Panc1 (cell line): ENCODE measurements at places on chromosomes 11 and 22.

DNA sequence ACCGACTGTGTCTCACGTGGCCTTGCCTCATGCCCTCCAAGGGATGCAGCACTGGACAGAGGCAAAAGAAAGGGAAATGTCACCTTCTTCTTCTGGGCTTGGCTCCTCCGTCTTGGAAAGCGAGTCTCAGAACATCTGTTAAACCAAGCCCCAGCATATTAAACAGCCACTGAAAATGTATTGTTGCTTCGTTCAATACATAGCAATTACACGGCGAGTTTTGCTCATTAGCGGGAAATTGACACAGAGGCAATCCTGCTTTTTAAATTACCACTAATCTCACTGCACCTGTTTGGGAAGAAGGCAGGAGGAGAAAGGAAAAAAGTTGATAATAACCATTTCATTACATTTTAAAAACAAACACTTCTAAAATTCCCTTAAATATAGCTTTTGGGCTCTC lies 72.1 kb downstream of the SEZ6L start:
- no peak for DNase-seq

GRCh38 chr22:29695129-29695926 lies 24.5 kb upstream of the CABP7 start:
- DNase-seq: no peak

DNA sequence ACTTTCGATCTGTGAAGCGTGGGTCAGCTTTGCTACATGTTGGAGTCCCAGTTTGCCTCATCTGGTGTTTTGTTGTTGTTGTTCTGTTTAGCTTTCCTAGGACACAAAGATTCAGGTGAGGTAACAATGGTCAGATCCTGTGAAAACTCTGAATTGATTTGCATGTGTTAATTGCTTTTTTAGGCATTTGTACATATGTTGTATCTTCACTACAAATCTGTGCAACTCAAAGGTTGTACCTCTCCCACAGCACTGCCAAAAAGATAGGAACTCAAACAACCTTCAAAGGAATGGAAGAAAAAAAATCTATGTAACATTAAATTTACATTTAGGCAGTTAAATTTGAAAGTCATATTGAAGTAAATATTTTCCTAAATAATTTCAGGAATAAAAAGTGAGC lies 518.5 kb upstream of the TENM4 start:
- no peak for DNase-seq

- DNase-seq: no peak
These were observed 349.6 kb downstream of the CTTN start for GRCh38 chr11:70747921-70748320.

- no peak for DNase-seq
These were observed 417.0 kb upstream of the NARS2 start for GRCh38 chr11:78991681-78992080.

DNA sequence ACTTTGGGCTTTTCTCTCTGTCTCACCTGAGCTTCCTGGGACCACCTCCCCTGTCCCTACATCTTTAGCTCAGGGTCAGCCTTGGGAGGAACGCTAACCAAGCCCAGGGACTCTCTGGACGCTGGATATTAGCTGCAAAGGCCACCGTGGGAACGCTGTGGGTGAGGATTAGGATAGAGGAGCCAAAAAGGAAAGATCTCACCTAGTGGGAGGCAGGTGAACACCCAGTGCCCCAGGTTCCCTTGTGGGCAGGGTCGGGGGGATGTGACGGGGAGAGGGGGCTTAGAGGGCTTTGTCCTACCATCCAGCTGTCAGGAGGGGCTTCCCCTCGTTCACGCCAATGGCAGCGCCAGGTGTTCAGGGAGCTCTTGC lies 50.2 kb downstream of the LINC01488 start:
- no peak for DNase-seq

DNA sequence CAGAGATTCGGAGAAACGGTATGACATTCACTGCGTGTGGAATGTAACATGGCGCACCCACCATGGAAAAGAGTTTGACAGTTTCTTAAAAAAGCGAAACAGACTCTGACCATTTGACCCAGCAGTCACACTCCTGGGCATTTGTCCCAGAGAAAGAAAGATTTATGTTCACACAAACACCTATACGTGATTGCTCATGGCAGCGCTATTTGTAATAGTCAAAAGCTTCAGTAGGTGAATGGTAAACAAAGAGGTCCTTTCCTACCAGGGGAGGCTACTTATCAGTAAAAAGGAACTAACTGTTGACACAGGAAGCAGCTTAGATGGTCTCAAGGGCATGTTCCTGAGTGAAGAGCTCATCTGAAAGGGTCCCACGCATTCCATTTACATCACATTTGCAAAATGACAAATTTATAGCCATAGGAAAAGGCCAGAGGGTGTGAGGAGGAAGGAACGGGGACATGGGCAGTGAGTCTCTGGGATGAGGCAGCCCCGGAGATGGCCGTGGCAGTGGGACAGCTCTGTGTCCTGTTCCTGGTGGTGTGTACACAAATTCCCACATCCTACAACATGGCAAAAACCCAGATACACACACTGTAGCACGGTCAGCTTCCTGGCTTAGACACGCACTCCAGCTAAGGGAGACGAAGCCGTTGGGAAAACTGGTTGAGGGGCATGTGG lies 14.6 kb upstream of the KRTAP5-6 start:
- peak; percentile 18 for DNase-seq

DNA sequence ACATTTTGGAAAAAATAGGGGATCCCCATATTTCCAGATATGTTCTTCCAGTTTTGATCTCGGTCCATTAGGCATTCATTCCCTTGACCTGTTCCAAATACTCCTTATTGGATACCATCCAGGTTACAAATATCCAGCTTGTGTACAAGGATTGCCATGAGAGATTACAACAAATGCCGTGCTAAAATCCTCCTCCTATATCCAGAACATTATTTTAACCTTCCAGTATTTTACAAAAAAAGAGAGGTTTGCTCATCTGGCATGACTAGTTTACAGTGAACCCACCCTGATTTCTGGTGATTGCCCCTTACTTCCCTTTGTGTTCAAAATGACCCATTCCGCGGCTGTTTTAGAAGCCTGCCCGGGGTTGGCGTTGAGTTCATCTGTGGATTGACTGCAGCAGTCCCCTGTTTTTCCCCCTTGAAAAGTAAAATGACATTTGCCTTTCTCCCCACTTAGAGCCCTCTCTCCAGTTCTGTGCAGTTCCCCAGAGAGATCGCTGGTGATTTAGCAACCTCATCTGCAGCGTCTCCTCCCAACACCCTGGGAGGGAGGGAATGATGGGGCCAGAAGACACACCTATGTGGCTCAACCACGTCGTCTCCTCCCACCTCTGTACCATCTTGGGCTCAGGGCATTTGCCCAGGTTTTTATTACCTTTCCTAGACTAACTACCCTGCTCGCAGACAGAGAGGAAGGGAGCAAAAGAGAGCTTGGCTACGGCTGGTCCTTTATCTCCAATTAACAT lies 73.6 kb downstream of the DSCAML1 start:
- DNase-seq: no peak

DNA sequence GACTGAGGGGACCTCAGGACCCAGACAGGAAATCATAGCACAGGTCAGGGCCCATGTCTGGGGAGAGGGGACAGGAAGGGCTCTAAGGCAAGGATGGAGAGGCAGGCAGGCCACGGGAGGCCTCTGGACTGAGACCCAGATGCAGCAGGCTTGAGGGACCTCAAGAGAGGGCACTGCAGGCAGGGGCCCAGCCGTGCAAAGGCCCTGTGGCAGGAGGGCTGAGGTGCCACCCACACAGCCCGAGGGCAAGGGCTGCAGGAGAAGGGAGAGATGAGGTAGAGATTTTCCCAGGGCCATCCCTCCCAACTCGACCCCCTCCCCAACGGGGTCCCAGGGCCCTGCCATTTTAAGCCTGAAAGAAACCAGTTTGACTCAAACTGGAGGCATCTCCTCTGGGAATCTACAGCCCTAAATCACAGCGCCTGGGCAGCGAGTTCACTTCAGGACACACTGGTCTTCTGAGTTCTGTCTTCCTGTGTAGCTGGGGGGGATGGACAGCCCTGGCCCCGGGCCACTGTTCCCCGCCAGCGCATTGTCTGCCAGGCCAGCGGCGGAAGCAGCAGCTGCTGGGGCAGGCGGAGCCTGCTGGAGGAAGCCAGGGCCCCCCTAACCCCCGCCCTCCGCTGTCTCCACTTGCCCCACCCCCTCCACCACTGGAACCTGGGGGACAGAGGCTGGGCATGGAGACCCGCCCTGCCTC lies 20.3 kb upstream of the WNT7B start:
- DNase-seq: no peak

- no peak for DNase-seq
These were observed 67.7 kb downstream of the CCDC81 start for GRCh38 chr11:86442420-86442819.

GRCh38 chr11:60566776-60567175 lies 51.6 kb downstream of the MS4A13 start:
- no peak for DNase-seq

DNA sequence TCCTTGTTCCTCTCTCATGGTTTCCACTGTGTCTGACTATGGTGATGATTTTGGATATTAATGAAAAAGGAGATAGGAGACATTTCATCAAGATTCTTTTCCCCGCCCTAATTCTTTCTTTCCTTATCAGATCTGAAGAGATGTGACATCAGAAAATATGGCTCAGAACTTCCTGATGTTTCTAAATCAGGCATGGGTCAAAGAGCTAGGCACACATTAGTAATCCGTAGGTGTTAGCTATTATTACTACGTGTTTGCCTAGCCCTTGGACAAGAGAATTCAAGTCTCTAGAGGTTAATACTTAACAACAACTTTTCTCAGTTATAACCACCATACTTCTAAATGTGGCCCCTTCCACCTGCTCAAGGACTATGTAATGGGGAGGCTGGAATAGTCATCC lies 5.8 kb downstream of the JOSD1 start:
- DNase-seq: no peak

DNA sequence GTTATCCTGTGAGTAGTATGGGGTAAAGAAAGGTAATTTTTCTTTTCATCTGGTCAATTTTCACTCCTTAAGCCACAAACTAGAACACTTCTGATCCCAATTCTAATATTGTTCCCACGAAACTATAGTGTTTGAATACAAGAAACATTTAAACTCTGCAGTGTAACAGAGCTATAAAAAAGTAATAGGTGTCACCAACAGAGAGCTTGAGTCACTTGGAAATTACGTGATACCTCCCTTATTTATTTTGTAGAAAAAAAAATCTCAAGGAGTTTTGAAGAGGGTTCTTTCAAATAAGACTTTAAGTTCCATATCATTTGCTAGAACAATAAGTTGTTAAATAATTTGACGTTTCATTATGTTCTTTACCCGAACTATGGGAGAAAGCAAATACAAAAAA lies 959.4 kb downstream of the JRKL start:
- no peak for DNase-seq

DNA sequence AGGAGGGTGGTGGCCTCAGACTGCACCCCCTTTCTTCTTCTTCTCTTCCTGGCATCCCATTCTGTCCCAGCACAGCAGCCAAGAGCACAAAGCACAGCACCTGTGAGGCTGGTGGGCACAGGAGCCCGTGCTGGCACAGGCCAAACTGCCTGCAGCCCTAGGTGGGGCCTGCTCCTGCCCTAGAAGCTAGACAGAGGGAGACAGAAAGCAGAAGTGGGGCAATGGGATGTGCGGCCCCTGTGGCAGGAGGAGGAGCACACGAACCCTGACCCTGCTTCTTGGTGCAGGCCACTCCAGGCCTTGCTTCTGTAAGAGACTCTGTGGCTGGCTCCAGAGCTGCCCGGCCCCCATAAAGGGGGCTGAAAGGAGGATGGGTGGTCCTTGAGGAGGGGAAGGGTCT lies 3.9 kb upstream of the PTS start:
- DNase-seq: no peak

DNA sequence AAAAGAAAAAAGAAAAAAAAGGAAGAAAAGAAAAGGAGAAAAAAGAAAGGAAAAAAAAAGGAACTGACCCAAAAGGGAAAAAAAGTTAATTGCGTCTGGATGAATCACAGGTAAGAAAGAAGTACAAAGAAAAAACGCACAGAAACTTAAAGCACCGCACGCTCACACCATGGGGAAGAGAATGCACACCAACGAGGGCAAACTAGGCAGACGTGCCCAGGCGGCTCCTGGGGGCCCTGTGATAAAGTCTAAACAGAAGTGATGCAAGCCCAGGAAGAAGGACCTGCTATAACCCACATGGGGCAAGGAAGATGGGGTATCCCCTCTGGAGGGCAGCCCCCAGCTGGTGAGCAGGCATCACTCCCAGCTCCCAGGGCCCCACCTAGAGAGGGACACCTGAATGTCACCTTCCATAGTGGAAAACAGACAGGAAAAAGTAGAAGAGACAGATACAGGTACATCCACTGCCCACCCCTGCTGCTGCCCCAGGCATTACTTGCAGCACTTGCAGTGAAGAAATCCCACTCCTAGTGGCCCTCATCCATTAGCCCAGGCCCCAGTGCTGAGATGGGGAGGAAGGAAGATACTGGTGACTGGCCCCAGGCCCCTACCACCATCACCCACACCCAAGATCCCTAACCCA lies 28.9 kb downstream of the NAP1L4 start:
- DNase-seq: no peak

DNA sequence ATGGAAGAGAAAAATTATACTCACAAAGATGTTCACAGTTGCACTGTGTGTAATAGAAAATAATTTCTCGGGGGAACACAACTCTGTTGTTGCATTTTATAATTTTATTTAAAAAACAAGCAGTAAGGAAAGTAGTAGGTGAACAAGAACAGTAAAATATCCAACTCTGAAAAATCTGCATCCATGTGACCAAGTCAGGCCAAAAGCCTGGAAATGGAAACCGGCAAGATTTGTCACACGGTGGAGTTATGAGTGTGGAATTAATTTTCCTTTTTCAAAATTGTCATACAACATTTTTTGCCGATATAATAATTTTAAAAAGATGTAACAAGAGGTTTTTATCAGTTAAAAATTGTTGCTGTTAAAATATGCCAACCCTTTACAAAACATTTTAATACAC lies 1421.5 kb downstream of the BRD1 start:
- DNase-seq: no peak

DNA sequence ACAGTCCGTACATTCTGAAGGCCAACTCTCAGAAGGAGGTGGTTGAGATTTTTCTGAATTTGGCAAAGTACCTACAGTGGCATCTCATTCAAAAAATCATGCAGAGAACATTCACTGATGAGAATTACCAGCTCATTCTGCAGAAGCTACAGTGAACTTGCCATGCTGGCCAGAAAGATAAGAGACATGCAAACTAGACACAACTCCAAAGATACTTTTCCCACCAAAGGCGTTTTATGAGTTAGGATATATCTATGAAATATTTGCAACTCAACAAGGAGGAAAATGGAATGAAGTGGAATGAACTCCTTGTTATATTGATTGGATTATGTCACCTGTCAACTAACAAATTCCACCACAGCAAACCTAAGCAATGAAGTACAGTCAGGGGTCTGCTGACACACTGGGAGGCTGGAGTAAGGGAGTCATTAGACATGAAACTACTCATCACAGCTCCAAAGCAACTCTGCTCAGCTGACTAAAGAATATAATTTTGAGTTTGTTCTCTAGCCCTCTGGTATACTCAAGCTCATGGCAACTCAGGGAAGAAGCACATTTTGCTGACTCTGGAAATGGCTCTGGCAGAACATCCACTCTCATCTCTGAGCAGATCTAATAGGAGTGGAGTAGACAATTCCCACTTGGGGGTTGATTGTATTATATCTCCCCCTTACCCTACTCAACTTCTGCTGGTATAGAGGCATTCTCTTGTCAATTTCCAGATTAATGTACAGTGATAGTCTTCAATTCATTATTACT lies 22.9 kb downstream of the MAML2 start:
- DNase-seq: no peak
